ENCODE measurements at places on chromosomes 11 and 22. TPM values are rescaled to one million over a fixed set of nuclear protein-coding genes. Genes with fewer than 3 reads are reported as not detected.

DNA sequence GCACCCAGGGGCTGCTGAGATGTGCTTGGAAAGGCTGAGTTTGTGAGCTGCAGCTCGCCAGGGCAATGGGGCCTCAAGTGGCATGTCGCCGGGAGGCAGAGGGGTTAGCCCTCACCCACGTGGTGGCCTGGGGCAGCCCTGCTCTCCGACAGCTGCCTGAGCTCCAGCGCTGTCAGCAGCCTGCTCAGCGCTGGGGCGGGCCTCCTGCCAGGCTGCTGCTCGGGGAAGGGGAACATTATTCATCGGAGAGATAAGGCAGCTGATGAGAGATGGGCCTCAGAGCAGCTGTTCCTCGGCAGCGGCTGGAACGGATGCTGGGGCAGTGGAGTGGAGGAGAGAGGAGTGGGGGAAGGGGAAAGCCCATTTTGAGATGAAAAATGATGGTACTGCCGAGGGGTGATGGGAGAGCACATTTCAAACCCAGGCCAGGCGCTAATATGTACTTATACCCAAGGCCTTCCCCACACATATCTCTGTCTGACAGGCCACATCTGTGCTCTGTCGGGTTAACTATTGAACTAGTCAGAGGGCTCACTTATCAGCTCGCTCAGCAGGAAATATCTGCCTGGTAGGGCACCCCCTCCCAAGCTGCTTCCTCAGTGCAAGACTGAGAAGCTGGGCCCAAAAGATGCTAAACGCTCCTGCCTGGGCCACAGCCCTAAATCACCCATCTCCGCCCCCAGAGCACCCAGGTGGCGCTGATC, 79.5 kb downstream of the TIMP3 start:
- peak; percentile 92 for DNase-seq

DNA sequence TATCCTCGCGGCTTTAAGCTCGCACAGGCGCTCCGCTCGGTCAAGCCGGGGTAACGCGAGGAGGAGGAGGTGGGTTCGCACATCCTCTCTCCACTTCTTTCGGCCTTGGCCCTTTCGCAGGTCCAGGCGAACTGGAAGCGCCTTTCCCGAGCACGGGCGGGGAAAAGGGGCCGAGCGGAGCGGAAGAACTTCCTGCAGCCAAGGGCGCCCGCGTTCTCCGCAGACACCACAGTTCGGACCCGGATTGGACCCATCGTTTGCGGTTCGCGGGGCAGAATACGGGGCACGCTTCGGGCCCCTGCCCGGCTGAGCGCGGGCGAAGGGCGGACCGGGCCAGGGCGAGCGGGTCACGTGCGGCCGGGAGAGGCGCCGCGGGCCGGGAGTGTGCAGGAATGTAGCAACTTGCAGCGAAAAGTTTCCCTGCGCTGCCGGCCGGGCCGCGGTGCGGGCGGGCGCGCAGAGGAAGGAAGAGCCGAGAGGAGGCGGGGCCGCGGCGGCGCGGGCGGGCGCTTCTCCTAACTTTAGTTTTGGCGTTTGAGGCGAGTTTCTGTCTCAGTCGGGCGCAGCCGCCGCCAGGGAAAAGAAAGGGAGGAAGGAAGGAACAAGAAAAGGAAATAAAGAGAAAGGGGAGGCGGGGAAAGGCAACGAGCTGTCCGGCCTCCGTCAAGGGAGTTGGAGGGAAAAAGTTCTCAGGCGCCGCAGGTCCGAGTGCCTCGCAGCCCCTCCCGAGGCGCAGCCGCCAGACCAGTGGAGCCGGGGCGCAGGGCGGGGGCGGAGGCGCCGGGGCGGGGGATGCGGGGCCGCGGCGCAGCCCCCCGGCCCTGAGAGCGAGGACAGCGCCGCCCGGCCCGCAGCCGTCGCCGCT, at the start of gene YAP1:
Gene YAP1, plus strand, starts transcription at position 552 of the 865 bp plus-strand sequence. CDS start 402 bp downstream, outside the sequence.
- DNase-seq, result peak; percentile 91

The MS4A4E gene
- total RNA-seq, result 0.91 TPM

- no peak for DNase-seq
Observed at GRCh38 chr22:18079706-18080233, 2.0 kb downstream of the PEX26 start.

- DNase-seq, result no peak
Observed at GRCh38 chr11:76167590-76167989, 38.7 kb downstream of the WNT11 start.

The RAB3IL1 gene
- 5.7 TPM for total RNA-seq

- DNase-seq, result no peak
Observed at GRCh38 chr11:132640952-132641351, 891.3 kb downstream of the OPCML start.

- DNase-seq, result no peak
Observed at GRCh38 chr11:86720546-86720945, 48.1 kb upstream of the ME3 start.

The KDELR3 gene
- total RNA-seq, result 4.4 TPM

DNA sequence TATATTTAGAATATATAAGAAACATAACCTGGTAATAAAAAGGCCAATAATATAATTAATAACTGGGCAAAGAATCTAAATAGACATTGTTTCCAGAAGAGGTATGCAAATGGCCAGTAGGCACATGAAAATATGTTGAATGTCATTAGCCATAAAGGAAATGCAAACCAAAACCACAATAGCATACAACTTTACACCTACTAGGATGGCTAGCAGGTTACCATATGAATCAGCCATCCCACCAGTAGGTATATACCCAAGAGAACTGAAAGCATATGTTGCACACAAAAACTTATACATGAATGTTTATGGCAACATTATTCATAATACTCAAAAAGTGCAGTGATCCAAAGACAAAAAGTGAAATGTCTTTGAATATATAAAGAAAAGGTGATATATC, 2.7 kb upstream of the OR2D2 start:
- no peak for DNase-seq

The TTC28 gene
- total RNA-seq, result 23.0 TPM

DNA sequence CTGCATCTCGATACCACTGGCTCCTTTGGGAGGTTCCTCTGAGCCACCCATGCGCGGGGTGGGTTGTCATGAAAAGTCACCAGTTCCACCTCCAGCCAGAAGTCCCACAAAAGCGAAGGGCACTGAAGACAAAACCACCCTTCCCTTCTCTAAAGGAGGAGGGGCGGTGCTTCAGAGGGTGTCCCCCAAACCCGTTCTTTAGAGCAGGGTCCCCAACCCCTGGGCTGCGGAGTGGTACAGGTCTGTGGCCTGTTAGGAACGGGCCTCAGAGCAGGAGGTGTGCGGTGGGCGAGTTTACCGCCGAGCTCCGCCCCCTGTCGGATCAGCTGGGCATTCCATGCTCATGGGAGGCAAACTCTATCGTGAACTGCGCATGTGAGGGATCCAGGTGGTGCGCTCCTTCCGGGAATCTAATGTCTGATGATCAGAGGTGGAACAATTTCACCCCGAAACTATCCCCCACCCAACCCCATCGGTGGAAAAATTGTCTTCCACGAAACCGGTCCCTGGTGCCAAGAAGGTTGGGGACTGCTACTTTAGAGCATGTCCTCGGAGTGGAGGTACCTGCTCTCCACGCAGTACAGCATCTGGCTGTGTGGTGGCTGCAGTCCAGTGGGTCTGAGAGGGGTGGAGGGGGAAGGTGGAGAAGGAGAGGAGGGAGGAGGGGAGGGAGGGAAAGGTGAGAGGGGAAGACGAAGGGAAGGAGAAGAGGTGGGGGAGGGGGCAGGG, 72.9 kb upstream of the SEPTIN5 start:
- DNase-seq, result no peak

The TMEM109 gene
- 104 TPM for total RNA-seq

GRCh38 chr22:46363611-46364321, 28.3 kb downstream of the TRMU start:
- no peak for DNase-seq

DNA sequence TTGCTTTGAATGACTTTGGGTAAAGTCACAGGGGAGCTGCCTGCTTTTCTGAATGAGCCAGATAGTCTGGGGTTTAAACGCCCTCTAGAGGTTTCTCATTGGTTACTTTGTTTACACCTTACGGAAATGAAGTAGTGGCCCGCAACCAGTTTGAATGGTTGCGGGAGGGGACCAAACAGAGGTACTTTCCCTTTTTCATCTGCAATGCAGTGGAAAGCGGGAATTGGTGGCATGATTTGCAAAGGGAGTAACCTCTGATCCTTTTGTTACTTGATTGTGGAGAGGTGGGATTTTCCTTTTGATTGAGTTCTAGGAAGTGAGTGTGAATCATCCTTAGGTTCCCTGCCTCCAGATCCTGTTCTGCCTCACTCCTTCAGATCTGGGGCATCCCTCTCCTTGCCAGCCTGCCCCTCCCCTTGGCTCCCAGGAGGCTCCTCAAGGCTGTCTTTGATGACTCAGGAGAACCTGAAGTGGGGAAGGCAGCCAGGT, 15.9 kb upstream of the GLYATL1 start:
- no peak for DNase-seq

- DNase-seq, result no peak
Observed at GRCh38 chr22:26903030-26903856, 245.9 kb downstream of the MIAT start.

DNA sequence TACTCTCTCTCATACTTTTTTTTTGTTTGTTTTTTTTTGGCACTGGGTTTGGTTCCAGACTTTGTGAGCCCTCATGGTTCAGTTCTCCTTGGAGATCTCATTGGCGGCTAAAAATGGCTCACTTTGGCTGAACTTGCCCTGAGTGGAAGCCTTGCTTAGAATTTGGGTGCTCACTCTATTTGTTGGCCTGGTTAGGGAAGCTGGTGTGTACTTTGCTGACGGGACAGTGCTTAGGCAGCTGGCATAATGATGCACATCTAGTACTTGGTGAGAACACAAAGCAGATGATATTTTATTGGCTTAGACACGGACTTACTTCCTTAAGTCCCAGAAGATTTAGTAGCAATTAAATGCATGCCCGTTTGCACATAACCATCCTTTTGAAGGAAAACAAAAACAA, 66.5 kb upstream of the GRAMD1B start:
- DNase-seq, result peak; percentile 47

- peak; percentile 63 for DNase-seq
Observed at GRCh38 chr22:32761251-32761903, 40.1 kb upstream of the TIMP3 start.

The CNIH2 gene
- total RNA-seq, result not detected

DNA sequence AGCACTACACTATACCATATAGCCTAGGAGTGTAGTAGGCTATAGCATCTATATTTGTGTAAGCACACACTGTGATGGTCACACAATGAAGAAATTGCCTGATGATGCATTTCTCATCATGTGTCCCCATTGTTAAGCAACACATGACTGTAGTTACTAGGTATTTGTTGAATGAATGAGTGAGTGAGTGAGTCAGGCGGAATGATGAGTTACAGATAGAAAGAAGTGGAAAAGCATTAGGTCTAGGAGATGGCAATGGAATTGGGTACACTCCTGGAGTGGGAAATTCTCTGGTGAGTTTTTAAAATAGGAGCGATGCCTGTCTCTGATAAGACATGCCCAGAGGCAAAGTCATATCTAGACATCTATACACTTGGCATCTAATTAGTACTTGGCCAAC, 160.5 kb upstream of the TBCEL start:
- DNase-seq, result no peak

DNA sequence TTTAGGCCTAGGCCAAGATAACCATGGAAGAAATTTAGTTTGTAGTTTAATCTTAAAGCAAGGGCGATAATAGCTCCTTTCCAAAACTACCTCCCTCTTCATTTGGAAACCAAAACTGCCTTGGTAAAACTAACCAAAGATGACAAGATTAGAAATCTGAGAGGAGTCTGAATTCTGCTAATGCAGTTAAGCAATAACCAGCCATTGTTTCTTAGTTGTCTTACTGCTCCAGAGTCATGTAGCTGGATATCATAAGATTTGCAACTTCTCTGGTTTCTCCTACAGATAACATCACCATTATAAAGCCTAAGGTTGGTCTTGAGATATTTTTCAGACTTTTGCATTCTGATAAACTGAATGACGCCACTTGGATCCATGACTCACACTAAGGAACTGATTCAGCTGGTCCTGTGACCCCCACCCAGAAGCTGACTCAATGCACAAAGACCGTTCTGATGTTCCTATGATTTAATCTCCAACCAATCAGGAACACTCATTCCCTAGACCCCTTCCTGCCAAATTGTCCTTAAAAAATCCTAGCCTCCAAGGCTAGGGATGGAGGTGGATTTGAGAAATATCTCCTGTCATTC, 200.8 kb downstream of the LUZP2 start:
- DNase-seq, result no peak

The CARNS1 gene
- 11.8 TPM for total RNA-seq

The SSTR3 gene
- total RNA-seq, result not detected

The GRM5 gene
- total RNA-seq, result not detected

DNA sequence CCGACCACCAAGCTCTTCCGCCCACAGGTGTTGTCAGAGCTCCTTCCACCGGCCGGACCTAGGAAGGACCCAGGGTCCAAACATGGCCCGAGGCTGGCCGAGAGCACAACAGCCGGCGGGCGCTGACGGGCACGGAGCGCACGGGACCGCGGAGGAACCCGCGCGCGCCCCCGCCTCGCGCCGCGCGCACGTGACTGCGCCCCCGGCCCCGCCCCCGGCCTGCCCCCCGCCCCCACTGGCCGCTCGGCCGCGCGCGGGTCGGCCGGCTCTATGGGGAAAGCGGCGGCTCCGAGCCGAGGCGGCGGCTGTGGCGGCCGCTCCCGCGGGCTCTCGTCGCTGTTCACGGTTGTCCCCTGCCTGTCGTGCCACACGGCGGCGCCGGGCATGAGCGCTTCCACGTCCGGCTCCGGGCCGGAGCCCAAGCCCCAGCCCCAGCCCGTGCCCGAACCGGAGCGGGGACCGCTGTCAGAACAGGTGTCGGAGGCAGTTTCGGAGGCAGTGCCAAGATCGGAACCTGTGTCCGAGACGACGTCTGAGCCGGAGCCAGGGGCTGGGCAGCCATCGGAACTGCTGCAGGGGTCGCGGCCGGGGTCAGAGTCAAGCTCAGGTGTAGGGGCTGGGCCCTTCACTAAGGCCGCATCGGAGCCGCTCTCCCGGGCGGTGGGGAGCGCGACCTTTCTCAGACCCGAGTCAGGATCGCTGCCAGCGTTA, at the start of gene OSBP2:
Gene OSBP2, plus strand, starts transcription at position 235 of the 711 bp plus-strand sequence. Its CDS starts 36 bp downstream, at position 271.
- DNase-seq, result peak; percentile 22

The OR51E2 gene
- not detected for total RNA-seq

DNA sequence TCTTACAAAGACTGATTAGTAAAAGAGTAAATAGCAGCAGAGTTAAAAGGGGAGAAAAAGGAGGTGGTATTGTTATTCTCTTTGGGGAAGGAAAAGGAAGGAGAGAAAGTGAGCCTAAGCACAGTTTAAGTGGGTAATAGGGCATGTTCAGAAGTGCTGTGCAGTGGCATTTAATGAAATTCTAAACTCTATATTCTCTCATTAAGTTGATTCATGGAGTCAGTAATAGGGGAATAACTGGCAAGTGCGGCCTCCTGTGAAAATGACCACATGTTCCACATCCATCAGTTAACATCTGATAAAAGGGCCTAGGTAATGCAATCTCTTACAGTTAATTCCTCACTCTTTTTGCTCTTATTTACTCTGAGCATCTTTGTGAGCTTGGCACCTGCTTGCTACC, 516.7 kb downstream of the JRKL start:
- no peak for DNase-seq

The TSKU gene
- total RNA-seq, result 39.8 TPM

The ARHGEF17 gene
- 56.5 TPM for total RNA-seq

GRCh38 chr11:75333807-75334140, 17.7 kb downstream of the ARRB1 start:
- DNase-seq, result no peak

- no peak for DNase-seq
Observed at GRCh38 chr11:82546661-82547557, 186.8 kb downstream of the FAM181B start.

The CHRM4 gene
- not detected for total RNA-seq
